ENCODE measurements at places on chromosomes 4 and X. TPM values are rescaled to one million over a fixed set of nuclear protein-coding genes. Genes with fewer than 3 reads are reported as not detected.

- no peak for DNase-seq
These were observed 1.1 kb upstream of the CLDN24 start for GRCh38 chr4:183323295-183323694.

Gene MAGEA12
- total RNA-seq = not detected

DNA sequence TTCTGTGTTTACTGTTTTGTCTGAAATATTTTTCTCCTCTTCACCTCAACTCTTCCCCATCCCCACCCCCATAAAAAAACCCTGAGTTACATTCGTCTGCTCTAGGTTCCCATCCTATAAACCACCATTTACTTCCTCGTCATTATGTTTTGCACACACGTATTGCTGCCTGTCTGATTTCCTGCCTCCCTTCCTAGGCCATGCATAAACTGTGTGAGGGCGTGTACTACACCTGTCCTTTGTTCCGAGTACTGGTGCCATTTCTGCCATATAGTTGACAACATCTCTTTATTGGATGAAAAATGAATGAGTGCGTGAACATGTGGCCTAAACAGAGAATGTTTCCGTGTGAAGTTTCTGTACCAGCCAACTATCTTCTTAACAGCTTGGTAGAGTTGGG is 258.5 kb upstream of the FAT1 start:
- DNase-seq = no peak

- DNase-seq = no peak
These were observed 203.4 kb downstream of the ANAPC10 start for GRCh38 chr4:144894573-144894972.
